Fibroblast of lung (primary cell): ENCODE measurements at places on chromosomes 6 and 20. TPM values are rescaled to one million over a fixed set of nuclear protein-coding genes. Genes with fewer than 3 reads are reported as not detected.

The PRDM13 gene
- polyA plus RNA-seq = not detected in 2 replicates

The HM13 gene
- polyA plus RNA-seq = 153 and 157 TPM in 2 replicates

The SEMG1 gene
- not detected in 2 replicates for polyA plus RNA-seq

The FAM209A gene
- 0.07 TPM in 1 of 2 replicates, not detected in the other for polyA plus RNA-seq

The PEX3 gene
- 22.4 and 31.2 TPM in 2 replicates for polyA plus RNA-seq
